ENCODE measurements at places on chromosomes 1 and 21. TPM values are rescaled to one million over a fixed set of nuclear protein-coding genes. Genes with fewer than 3 reads are reported as not detected.

GRCh38 chr21:38905752-38906151, 100.0 kb downstream of the ETS2 start:
- H3K27ac ChIP-seq = no peak overlapping the region
- DNase-seq = no peak
- H3K27me3 ChIP-seq = no peaks in the 10 kb centered on the region

- peak overlapping the region; percentile 24 for H3K27ac ChIP-seq
- no peaks in the 10 kb centered on the region for H3K36me3 ChIP-seq
- H3K27me3 ChIP-seq = peaks cover 27% of the 10 kb centered on the region
- peak; percentile 55 for DNase-seq
- H3K4me3 ChIP-seq = no peak overlapping the region
Observed at GRCh38 chr1:111904478-111905218, 84.8 kb downstream of the KCND3 start.

DNA sequence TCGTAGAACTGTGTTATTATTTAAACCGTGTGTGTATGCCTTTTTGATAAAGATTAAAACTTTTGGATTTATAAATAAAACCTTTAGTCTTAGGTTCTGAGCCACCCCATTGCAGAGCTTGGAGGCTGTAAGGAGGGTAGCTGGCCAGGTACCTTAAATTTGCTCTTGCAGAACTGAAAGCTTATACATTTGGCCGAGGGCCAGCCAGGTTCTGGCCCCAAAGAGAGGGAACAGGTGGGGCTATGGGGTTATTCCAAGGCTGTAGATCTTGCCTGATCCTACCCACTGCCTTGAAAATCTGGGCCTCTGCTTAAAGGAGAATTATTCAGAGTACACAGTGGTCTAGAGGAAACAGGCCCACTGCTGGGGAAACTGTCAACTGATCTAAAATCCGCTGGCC, 59.6 kb downstream of the CAMK2N1 start:
- H3K4me3 ChIP-seq = no peak overlapping the region
- peak overlapping the region; percentile 2 for H3K27ac ChIP-seq
- no peak for DNase-seq
- peaks cover 13% of the 10 kb centered on the region for H3K4me1 ChIP-seq

DNA sequence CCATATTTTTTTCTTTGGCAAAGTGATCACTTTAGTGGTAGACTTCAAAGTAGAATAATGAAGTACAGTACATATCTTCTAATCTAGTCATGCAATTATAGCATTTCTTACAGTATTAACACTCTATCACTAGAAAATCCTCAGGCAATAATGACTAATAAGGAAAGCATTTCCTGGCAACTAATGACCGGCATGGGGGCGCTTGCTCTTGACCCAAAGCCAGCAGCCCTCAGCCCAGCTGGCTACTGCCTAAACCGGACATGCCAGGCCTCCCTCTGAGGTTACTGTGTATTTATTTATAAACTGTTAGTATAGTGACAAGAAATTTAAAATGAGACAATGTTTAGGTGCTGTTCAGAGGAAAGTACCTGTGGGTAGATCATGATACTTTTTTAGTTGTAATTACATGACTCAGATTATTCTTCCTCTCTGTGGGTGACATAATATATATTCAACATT, 633.8 kb downstream of the PTPRC start:
- H3K27me3 ChIP-seq = no peaks in the 10 kb centered on the region
- peaks cover 12% of the 10 kb centered on the region for H3K4me1 ChIP-seq
- H3K36me3 ChIP-seq = no peaks in the 10 kb centered on the region
- H3K27ac ChIP-seq = no peak overlapping the region
- no peak overlapping the region for H3K4me3 ChIP-seq
- DNase-seq = no peak

- H3K27ac ChIP-seq = no peak overlapping the region
- no peak for DNase-seq
- peaks cover 46% of the 10 kb centered on the region for H3K4me1 ChIP-seq
- no peaks in the 10 kb centered on the region for H3K27me3 ChIP-seq
- H3K4me3 ChIP-seq = no peak overlapping the region
Observed at GRCh38 chr1:51572365-51572764, 44.5 kb upstream of the OSBPL9 start.

GRCh38 chr21:41241341-41241740, 73.4 kb downstream of the BACE2 start:
- H3K27ac ChIP-seq = no peak overlapping the region
- no peaks in the 10 kb centered on the region for H3K27me3 ChIP-seq
- DNase-seq = no peak
- H3K4me3 ChIP-seq = no peak overlapping the region
- H3K4me1 ChIP-seq = no peaks in the 10 kb centered on the region
- H3K36me3 ChIP-seq = no peaks in the 10 kb centered on the region

DNA sequence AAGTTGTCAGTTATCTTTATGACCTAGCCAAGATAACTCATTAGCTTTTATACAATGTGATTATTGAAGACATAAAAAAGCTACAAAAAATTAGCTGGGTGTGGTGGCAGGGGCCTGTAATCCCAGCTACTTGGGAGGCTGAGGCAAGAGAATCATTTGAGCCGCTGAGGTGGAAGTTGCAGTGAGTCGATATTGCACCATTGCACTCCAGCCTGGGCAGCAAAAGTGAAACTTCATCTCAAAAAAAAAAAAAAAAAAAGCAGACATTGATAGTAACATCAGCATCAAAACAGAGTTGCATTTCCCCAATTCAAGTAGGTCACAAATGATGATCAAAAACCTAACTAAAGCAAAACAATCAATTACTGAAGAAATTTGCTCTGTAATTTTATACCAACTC, 191.4 kb downstream of the PTGER3 start:
- H3K27ac ChIP-seq = no peak overlapping the region
- no peaks in the 10 kb centered on the region for H3K4me1 ChIP-seq
- H3K4me3 ChIP-seq = no peak overlapping the region
- no peaks in the 10 kb centered on the region for H3K27me3 ChIP-seq
- no peaks in the 10 kb centered on the region for H3K36me3 ChIP-seq
- DNase-seq = no peak

- H3K27me3 ChIP-seq = no peaks in the 10 kb centered on the region
- no peak overlapping the region for H3K27ac ChIP-seq
- H3K36me3 ChIP-seq = no peaks in the 10 kb centered on the region
Observed at GRCh38 chr1:44828003-44828651, 14.9 kb downstream of the PTCH2 start.

DNA sequence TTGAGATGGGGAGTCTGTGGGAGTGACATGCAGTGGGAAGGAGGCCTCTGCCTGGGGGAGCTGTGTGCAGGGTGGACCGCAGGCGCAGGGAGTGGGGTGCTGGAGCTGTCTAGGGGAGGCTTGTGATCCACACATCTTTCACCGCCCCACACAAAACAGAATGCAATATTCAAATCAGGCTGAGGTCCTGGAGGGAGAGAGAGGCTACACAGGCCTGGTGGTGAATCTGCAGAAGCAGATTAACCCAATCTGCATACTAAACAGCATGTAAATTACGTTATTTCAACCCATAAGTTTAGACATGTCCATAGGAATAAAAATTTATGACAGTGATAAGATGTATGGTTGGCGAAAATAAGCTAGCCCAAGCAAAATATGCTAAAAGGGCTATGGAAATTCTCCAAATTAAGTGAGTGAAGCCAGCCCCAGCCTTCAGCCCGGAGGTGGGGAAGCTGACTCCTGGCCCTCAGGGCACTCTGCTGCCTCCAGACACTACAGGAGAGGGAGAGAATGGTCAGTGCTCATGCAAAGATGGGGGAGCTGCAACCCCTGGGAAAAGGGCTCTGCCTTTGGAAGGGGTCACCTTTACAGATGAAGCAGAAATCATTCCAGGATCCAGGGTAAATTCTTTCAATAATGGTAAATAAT, 156.2 kb upstream of the CTTNBP2NL start:
- peaks cover 23% of the 10 kb centered on the region for H3K27me3 ChIP-seq
- DNase-seq = no peak
- H3K4me1 ChIP-seq = no peaks in the 10 kb centered on the region
- no peak overlapping the region for H3K27ac ChIP-seq
- no peaks in the 10 kb centered on the region for H3K36me3 ChIP-seq
- no peak overlapping the region for H3K4me3 ChIP-seq

GRCh38 chr1:18932879-18933278, 23.6 kb downstream of the IFFO2 start:
- peak overlapping the region; percentile 43 for H3K27ac ChIP-seq
- H3K4me3 ChIP-seq = no peak overlapping the region
- H3K36me3 ChIP-seq = peaks cover 3% of the 10 kb centered on the region
- H3K4me1 ChIP-seq = peaks cover 87% of the 10 kb centered on the region
- H3K27me3 ChIP-seq = no peaks in the 10 kb centered on the region
- DNase-seq = no peak

GRCh38 chr1:83970114-83970513, 28.8 kb downstream of the TTLL7 start:
- peaks cover 4% of the 10 kb centered on the region for H3K27me3 ChIP-seq
- H3K36me3 ChIP-seq = no peaks in the 10 kb centered on the region
- H3K27ac ChIP-seq = no peak overlapping the region
- H3K4me1 ChIP-seq = no peaks in the 10 kb centered on the region
- H3K4me3 ChIP-seq = no peak overlapping the region
- no peak for DNase-seq

DNA sequence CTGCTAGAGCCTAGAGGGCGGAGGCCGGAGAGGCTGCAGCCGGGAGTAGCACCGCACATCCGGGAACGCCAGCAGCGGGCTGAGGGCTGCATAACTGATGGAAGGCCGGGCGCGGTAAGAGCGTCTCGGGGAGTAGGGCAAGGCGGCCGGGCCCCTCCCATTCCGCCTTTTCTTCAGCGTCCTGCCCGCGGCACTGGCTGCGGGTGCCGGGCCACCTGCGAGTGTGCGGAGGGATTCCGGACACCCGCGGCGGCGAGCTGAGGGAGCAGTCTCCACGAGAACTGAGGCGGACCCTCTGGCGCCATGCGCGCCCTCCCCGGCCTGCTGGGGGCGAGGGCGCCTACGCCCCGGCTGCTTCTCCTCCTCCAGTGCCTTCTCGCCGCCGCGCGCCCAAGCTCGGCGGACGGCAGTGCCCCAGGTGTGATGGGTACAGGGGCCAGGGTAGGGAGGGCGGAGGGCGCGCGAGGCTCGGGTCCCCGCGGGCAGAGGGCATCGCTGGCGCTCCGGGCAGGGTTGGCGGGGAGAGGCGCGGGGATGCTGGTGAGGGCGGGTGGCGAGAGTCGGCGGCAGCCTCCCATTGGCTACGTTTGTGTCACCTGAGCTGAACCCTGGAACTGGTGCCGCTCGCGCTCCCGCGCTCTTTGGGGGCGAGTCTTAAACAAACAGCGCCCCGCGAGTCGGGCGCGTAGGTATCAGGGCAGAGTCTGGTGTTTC, 334.4 kb downstream of the SRGAP2C start:
- peaks cover 52% of the 10 kb centered on the region for H3K4me1 ChIP-seq
- H3K4me3 ChIP-seq = peak overlapping the region; percentile 78
- peaks cover 2% of the 10 kb centered on the region for H3K36me3 ChIP-seq
- peak; percentile 93 for DNase-seq
- H3K27me3 ChIP-seq = peaks cover 2% of the 10 kb centered on the region

DNA sequence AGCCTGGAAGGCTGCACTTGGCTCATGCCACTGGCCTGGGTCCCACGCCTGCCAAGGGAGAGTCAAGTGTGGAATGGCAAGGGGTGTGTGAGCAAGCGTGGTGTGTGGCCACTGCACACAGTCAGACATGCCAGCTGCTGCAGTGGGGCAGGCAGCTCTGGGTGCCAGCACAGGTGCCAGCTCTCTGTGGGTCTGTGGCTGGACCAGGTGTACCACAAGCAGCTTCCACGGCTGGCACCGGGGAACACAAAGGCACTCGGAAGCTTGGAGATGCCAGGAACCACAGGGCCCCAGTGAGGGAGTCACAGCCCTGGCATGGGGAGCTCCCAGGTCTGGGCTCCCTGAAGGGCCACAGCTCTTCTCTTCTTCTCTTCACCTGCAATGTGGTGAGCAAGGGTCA, 34.8 kb downstream of the ACTL8 start:
- no peak overlapping the region for H3K27ac ChIP-seq
- no peaks in the 10 kb centered on the region for H3K4me1 ChIP-seq
- no peaks in the 10 kb centered on the region for H3K36me3 ChIP-seq
- no peak for DNase-seq
- H3K4me3 ChIP-seq = no peak overlapping the region
- peaks cover 7% of the 10 kb centered on the region for H3K27me3 ChIP-seq

DNA sequence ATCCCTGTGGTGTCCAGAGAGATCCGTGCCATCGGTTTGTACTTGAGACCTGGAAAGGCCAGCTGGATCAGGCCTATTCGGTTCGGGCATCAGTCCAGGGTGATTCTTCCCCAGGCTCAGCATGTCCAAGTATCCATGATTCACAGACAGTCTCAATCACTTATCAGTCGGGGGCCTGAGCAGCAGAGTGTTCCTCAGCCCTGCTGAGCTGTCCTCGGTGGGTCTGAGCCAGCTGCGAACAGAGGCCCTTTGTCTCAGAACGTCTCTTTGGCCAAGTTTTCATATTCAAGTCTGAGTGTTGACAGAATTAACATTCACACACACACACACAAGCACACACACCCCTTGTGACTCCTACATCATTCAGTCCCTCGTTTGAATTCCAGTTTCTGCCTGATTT, 33.4 kb upstream of the OSBPL9 start:
- no peaks in the 10 kb centered on the region for H3K4me1 ChIP-seq
- no peak for DNase-seq
- H3K36me3 ChIP-seq = no peaks in the 10 kb centered on the region

Gene NFYC
- 85.4 TPM for total RNA-seq

Gene S100A4
- 166 TPM for total RNA-seq

Gene ADAMTSL4
- total RNA-seq = 0.28 TPM

Gene HORMAD1
- 0.25 TPM for total RNA-seq

Gene ELAPOR1
- 8.7 TPM for total RNA-seq

Gene FAM3B
- total RNA-seq = not detected

All from activated CD4-positive, alpha-beta T cell treated with anti-CD3 and anti-CD28 coated beads for 36 hours (primary cell).